ENCODE measurements at places on chromosomes 7 and 10. TPM values are rescaled to one million over a fixed set of nuclear protein-coding genes. Genes with fewer than 3 reads are reported as not detected.

The NPSR1 gene
- total RNA-seq, result not detected

GRCh38 chr10:11304906-11305585 is 287.4 kb downstream of the CELF2 start:
- DNase-seq, result peak; percentile 49

The ELAPOR2 gene
- total RNA-seq, result 17.9 TPM

DNA sequence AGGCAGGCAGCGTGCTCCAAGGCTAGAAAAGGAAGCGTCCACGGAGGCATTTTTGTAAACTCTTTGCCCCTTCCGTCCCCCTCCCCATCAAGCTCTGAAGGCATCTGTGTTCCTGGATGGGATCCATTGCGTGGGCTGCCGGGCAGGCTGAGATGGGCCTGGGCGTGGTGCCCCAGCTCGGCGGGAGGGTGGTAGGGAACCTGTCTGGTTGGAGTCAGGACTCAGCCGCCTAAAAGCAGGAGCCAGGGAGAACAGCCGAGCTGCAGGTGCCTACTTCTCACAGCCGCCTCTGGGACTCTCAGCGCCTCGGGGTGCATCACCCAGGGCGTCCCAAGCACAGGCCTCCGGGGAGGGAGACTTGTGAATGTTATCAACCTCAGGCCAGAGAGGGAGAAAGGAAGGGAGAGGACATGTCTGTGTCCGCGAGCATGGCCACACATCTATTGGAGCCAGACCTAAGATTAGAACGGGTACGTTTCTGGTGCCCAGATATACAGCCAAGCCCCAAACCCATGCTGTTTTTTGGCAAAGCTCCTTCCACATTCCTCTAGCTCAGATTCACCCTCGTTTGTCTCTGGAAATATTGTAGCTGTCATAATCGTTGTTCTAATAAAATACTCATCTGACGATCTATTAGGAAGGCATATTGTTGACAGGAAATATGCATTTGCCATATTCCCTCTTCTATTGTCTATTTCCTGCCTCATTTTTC is 48.6 kb upstream of the CTBP2 start:
- DNase-seq, result no peak

The SEC61A2 gene
- 7.9 TPM for total RNA-seq

DNA sequence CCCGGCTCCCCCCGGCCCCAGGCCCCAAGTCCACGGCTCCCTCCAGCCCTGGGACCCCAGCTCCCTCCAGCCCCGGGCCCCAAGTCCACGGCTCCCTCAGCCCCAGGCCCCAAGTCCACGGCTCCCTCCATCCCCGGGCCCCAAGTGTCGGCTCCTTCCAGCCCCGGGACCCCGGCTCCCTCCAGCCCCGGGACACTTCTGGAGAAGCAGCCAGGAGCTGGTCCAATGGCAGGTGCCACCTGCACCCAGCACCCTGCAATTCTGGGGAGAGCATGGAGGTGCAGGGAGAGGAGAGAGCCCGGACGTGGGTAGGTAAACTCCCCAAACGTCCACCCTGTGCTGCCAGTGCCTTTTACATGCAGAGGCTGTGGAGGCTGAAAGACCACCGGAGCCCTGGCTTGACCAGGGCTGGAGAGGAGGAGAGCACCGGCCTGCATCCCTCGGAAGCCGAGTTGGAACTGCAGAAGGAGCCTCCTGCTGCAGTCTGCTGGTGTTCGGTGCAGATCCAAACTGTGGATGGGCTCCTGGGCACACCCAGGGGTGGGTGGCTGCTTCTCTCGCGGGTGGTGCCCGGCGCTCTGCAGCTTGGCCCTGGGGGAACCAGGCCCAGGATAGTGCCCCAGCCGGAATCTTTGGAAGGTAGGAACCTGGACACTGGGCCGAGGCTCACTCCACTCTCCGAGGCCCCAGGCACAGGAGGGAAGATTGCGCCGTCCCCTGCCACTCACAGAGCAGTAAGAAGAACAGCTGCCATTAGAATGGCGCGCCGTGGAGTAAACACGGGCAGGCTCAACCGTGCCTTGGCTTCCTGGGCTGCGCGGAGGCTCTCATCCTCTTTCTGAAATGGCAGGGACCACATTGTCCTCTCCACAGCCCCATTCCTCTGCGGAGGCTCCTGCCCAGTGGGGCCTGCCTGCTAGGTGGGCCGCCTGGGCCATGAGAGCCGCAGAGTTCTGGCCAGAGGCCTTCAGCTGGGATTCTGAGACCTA is 14.7 kb downstream of the SHH start:
- no peak for DNase-seq

The ZFAND2A gene
- total RNA-seq, result 24.8 TPM

- no peak for DNase-seq
These were observed 430.7 kb upstream of the GRM3 start for GRCh38 chr7:86212976-86213375.

The LHFPL3 gene
- total RNA-seq, result not detected

- DNase-seq, result peak; percentile 65
These were observed 17.1 kb downstream of the CHST3 start for GRCh38 chr10:71981015-71981875.

DNA sequence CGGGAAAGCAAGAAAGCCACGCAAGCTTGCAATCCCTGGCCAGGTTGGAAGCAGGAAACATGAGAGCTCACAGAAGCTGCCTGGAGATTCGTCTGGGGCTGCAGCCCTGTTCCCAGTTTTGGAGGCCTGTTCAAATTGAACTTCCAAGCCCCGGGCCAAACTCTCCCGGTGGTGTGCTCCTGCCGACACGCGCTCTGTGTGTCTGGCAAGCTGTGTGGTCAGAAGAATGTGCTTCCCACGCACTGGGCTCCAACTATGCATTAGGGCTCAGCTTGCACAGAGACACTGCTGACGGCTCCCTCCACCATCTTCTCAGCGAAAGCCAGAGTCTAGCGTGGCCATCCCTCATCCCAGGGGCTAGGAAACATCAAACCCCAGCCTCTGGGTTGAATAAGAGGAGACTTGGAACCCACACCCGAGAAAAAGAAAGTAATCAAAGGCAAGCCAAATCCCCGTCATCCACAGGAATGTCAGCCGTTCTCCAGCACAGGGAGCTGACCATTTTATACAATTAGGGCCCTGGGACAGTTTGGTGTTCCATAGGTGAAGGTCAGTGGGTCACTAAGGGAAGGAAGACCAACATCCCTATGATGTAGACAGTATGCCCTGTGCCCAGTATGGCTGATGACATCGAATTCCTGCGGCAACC is 107.2 kb downstream of the FGFR2 start:
- peak; percentile 71 for DNase-seq

The ELN gene
- total RNA-seq, result 836 TPM

GRCh38 chr7:15326044-15326644 is 235.7 kb downstream of the AGMO start:
- DNase-seq, result no peak

The HECW1 gene
- total RNA-seq, result 1.0 TPM

- no peak for DNase-seq
These were observed 11.1 kb upstream of the PARD3 start for GRCh38 chr10:34826221-34826620.

DNA sequence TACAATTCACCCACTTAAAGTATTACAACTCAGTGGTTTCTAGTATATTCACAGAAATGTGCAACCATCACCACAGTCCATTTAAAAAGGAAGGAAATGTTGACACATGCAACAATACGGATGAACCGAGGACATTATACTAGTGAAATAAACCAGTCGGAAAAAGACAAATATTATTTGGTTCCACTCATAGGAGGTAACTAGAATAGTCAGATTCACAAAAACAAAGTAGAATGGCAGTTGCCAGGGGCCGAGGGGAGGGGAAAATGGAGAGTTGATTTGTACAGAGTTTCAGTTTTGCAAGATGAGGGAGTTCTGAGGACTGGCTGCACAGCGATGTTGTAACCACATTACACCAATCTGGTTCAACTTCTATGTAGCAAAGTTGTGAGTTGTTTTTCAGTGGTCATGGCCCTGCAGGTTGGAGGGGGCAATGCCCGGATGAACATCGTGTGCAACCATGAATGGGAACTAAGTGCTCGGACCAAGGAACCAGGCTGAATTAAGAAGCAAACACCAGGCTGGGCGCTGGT is 17.6 kb upstream of the TNPO3 start:
- DNase-seq, result no peak

DNA sequence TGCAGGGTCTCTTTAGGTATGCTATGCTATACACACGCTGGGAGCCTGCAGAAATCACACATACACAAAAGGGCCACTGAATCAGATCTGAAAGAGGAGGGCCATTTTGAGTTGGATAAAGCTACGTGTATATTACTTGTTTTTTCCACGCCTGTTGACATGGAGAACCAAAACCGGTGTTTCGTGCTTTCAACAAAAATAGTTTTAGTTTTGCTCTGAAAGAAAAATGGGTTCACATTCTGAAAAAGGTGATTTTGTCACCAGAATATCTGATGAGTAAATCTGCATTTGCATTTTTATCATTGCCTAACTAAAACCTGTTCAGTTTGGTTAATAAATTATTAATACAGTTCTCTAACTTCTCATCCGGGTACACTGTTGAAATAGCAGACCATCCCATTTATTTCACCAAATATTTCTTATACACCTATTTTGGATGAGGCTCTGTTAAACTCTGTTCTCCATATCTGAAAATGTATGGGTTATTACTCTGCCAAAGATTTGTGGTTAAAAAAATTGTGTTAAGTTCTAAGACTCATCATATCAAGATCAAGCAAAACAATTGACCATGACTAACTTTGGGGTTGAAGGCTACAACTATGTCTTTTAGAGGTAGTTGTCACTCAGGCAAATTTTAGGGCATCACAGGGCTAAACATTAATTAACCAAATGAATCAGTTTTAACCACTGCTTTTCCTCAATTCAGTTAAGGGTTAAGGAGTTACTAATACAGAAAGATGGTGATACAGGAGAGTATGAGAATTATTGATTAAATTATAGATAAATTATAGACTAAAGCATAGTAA is 101.2 kb upstream of the RPA3 start:
- no peak for DNase-seq

DNA sequence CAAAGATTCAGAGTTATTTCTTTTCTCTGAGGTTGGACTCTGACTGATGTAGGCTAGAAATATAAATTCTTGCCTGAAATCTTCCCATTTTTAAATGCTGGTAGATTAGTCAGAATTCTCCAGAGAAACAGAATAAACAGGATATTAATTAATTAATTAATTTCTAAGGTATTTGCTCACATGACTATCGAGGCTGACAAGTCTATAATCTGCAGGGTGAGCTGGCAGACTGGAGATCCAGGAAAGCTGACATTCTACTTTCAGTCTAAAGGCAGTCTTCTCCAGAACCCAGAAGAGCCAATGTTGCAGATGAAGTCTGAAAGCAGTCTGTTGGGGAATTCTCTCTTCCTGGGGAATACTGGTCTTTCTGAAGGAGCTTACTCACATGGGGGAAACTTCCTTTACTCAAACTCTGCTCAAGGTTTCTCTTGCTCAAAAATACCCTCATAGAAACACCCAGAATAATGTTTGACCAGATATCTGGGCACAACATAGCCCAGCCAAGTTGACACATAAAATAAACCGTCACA is 189.7 kb downstream of the KIF20B start:
- DNase-seq, result no peak

DNA sequence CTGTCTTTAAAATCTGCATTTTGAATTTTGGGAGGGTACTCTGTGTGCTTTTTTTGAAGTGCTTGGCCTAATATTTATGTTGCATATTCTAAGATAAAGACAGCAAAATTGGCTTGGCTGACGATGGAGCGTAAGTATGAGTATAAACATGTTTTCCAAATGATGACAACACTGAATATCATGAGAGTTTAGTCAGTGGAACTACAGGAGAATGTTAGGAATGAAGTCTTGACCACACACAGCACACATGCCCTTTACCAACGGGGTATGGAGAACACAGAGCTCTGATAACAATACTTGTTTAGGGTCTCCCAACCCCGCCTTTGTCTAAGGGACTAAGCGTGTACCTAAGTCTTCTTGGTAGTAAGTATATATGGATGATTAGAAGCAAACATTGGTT is 253.9 kb upstream of the FZD8 start:
- no peak for DNase-seq

The OPN4 gene
- not detected for total RNA-seq

- DNase-seq, result no peak
These were observed 27.9 kb downstream of the MTURN start for GRCh38 chr7:30162622-30163124.

The VWA2 gene
- not detected for total RNA-seq

DNA sequence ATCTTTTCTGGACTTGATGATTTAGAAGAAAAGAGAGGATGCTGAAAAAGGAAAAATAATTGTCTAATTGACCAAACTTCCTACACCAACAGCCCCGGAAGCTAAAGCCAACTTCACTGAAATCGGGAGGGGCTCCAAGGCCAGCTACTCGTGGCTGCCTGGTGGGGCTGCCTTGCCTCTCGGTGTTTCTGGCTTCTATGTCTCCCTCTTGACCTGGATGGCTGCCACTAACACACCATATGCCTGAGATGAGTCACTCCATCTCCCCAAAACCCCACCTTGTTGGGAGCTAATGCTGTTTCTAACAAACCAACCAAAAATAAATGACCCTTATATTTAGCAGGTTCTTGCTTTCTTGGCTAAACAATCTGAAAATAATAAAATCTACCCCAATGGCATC is 87.6 kb upstream of the AFAP1L2 start:
- DNase-seq, result no peak

GRCh38 chr7:117011419-117012260 is 58.3 kb downstream of the ST7 start:
- DNase-seq, result no peak

The SLC26A3 gene
- total RNA-seq, result not detected

The FRMPD2 gene
- total RNA-seq, result not detected

DNA sequence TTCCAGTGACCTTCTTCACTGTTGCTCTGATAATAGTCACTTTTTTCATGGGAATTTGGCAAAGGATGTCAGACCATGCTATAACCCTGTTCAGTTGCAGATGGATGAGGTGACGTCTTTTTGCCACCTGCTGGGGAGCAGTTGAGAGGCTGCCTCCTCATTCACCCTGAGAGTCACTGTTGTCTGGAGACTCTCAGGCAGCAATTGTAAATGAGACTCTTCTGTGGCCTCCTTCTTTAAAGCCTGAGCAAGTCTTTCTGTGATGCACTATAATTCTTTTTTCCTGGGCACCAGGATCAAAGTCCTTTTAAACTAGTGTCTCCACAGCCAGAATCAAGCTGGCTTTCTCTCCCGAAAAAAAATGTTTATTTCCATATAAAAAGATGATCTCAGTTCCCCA is 345.1 kb downstream of the ARL4A start:
- DNase-seq, result no peak

GRCh38 chr10:7547829-7548228 is 118.9 kb downstream of the ITIH5 start:
- no peak for DNase-seq

DNA sequence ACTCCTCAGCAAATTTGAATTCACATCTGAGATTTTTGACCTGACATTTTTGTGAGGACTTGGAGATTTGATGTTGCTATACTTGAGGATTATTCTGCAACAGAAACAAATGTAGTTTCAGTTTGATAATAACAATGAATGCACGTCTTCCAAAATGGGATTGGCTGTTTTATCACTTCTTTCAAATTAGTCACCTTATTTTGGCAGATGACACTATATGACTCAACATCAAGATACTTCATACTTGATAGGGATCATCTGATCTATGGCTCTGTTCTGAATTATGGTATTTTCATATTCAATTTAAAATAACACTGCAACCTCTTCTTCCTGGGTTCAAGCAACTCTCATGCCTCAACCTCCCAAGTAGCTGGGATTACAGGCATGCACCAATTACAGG is 24.2 kb downstream of the ARL5B start:
- no peak for DNase-seq

Data from aorta (tissue), 5 donors.